T-helper 17 cell (primary cell): ENCODE measurements at places on chromosomes 5 and 9. TPM values are rescaled to one million over a fixed set of nuclear protein-coding genes. Genes with fewer than 3 reads are reported as not detected.
A peak's percentile ranks its signal among the peaks of the same experiment; 100 is the strongest.

GRCh38 chr9:2859776-2860379, 16.0 kb upstream of the PUM3 start:
- no peak for DNase-seq

DNA sequence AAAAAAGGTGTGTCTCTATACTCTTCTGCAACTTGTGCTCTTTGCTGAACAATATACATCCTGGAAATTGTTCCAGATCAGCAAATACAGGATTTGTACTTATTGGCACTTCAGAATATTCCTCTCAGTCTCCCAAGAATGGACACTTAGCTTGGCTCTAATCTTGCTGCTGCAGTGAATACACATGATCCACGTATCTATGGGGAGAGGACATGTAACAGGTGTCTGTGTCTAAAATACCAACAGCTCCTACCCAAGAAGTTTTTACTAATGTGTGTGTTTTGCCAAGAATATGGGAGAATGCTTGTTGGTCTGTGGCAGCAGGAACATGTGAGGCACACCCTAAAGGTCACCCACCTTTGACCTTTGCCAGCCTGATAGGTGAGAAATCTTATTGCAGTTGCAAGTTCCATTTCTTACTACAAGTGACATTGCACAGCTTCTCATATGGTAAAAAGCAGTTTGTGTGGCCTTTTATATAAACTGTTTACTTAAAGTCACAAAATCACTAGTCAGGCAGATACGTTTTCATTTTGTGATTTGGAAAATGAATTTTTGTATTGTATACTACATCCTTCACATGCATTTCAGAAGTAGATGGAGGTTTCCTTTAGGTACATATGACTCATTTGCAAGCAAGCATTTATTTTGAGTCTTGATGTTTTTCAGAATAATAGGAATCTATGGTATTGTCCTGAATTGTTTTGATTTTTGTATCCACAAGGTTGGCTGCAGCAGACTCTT, 35.8 kb downstream of the PHF2 start:
- DNase-seq: no peak

DNA sequence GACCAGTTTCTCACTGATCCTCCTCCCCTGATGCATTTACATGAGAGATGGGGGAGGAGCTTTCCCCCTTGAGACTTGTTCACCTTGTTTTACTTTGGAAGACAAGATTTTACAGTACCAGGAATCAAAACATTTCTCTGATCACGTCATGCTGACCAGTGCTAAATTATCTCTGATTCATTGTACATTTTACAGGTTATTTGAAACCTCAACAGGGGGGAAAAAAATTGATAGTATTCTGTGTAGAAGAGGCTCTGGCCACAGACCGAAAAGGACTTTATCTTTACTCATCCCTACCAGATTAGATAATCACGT, 133.9 kb downstream of the GRIA1 start:
- no peak for DNase-seq

DNA sequence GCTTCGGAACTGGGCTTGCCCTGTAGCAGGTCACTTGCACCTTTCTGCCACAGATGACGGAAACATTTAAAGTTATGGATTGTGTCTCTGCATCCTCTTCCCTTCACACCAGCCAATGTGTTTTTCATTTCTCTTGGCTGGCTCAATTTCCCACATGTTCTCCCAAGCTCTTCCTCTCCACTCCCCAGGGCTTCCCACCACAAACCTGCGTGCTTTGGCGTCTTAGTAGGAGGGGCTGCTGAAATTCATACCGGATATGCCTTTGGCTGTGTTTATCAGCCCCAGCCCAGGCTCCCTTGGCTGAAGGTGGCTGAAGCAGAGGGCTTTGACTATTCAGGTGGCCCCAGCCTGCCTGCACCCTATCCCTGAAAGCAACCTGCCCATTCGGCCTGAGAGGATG, 32.1 kb downstream of the ADRB2 start:
- no peak for DNase-seq

- DNase-seq: no peak
Observed at GRCh38 chr5:176687247-176687646, 40.0 kb downstream of the TSPAN17 start.

TLR4 gene
- 1.8 TPM for total RNA-seq

DNA sequence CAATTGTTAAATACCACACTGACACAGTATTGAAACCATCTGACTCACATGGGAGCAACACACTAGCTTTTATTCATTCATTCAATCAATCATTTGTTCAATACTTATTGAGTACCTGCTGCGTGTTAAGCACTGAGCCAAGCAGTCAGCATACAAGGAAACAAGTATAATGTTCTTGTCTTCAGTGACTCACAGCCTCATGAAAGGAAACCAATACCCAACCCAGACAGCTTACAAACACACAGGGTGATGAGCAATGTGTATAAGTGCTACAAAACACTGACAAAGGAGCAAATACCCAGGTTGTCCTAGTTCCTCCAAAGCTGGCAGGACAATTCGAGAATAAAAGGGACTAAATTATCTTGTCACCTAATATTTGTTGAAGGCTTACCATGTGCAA, 67.6 kb upstream of the RASEF start:
- DNase-seq: no peak

RGMB gene
- 13.7 TPM for total RNA-seq

DNA sequence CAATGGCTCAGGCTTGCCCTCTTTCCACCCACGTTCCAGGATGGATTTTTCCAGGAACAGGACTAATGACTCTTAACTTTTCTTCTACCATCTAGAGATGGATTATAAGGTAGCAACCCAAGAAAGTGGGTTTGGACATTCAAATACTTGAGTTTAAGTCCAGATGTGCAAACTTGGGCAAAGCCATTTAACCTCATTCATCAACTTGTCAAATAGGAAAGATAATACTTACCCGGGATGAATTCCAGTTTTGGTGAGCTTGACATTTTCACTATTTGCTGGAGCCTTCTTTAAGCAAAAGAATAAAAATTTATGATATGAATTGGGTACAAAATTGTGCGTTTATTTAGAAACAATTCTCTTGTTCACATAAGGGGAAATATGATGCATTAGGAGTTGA, 44.3 kb upstream of the ZBED3 start:
- DNase-seq: no peak

SCAI gene
- total RNA-seq: 10.5 TPM

DNA sequence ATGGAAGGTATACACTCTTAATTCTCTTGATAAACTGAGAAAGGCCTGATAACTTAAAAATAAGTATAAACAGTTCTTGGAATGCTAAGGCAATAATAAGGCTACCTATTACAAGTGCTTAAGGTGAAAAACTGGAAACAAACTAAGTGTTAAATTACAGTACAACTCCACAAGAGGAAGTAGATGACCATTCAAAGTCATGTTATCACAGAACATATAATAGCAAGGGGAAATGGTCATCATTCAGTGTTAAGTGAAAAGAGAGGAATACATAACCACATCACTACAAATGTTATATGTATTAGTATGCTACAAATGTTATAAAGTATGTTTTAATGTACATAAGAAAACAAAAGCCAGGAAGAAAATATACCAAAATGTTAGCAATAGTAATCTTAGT, 135.9 kb downstream of the CCDC192 start:
- DNase-seq: no peak

- no peak for DNase-seq
Observed at GRCh38 chr5:50967563-50968355, 301.3 kb downstream of the PARP8 start.

DNA sequence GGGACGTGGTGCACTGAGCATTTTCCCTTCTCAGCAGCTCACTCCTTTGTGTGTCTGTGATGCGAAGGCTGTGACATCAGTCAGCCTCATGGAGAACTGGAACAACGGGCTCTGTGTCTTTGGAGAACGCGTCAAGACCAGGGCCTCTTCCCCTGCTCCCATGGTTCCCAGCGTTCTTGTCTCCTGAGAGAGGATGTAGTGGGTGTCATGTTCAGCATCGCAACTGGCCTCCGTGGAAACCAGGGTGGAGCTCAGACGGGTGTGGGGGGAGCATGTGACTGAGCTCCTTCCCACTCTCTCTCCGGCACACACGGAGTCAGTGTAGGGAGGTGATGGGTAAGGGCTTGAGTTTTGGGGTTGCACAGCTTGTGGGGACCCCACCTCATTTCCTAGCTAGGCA, 59.7 kb downstream of the TENT4A start:
- DNase-seq: no peak

GRCh38 chr9:124045076-124045829, 33.7 kb downstream of the LHX2 start:
- DNase-seq: no peak

INIP gene
- 13.6 TPM for total RNA-seq

GRCh38 chr5:168147568-168148360, 143.7 kb upstream of the WWC1 start:
- DNase-seq: no peak

DNA sequence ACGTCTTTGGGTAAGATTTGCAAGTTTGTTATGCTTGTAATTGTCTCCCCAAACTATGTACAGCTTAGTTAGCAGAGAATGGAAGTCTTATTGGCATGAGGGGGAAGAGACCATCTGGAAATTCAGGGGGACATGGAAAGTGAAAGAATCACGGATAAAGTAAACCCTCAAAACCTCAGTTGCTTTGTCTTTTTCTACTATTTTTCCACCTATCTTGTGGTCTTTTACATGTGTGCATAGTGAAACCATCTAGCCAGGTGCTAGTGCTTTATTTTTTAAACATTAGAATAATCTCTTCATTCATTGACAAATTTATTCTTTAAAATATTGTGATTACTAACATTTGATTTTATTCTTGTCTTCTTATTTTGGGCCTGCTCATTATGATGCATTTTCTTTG, 441.1 kb upstream of the RORB start:
- no peak for DNase-seq

DAPK1 gene
- 1.7 TPM for total RNA-seq

DNA sequence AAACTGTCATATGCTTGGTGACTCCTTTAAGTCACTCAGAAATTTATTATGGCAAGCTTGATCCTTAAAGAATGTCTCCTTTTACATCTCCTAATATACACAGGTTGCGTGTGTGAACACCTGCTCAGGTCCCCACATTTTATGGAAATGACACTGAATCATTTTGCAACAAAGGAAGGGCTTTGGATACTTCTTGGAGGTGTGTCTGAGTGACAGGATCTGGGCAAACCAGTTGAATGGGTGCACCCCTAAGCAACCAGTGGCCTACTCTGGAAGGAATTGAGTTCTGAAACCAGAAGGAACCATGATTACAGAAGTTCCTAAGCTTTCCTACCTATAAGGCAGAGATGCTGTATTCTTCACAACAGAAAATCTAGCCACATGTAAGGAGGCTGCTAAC, 483.9 kb upstream of the KLF4 start:
- DNase-seq: no peak

- DNase-seq: peak; percentile 40
Observed at GRCh38 chr5:75049456-75050351, 2.7 kb downstream of the GCNT4 start.

DNA sequence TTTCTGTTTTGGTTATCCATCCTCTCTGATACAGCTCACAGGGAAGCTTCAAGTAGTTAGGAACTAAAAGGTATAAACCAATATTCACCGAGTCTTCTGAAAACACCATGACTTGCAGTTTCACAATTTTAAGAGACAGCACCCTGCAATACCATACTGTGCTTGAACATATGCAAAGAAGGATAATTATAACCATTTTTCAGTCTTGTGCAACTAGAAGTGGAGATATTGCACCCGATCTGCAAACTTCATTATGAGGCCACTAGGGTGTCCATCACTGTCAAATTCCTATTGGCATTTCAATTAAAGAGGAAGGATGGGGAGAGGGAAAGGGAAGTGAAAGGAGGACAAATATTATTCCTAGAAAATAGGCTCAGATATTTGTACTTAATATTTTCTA, 32.4 kb upstream of the CEP120 start:
- no peak for DNase-seq

GRCh38 chr9:37534901-37535300, 41.3 kb downstream of the FBXO10 start:
- DNase-seq: no peak

- DNase-seq: no peak
Observed at GRCh38 chr9:121220996-121221663, 19.5 kb upstream of the RAB14 start.

- DNase-seq: no peak
Observed at GRCh38 chr5:16709691-16710433, 93.1 kb upstream of the RETREG1 start.

DNA sequence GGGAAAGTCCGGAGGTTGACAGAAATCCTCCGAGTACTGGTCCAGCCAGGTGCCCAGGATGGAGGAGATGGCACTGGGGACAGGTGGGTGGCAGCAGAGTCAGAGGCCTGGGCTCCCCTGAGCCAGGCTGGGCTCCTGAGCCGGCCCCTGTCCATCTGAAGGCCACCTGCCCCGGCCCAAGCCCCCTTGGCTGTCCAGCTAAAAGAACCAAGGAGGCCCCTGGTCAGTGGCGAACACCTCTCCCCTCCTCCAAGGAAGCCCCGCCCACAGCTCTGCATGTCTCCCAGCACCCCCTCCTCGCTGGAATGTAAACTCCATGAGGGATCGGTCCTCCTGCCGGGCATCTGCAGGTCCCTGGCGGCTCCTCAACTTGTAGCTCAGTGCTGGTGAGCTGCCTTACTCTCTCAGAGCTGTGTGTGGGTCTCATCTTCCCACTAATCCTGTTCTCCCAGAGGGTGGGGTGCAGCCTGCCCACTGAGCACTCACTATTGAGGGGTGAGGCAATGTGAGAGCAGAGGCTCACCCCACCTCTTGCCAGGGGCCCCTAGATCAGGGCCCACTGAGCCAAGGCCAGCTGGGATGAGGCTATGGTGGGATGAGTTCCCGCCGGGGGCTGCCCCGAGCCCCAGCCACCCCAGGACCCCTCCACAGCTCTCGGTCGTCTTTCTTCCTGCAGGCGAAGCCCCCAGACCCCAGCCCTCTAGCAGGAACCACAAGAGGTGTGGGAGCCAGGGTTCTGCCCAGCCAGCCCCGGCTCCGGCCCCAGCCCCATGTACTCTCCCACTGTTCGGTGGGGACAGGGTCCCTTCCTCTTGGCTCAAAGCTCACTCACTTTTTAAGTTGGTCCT, 12.0 kb downstream of the RALGDS start:
- no peak for DNase-seq

FAM78A gene
- 60.4 TPM for total RNA-seq
